ENCODE measurements at places on chromosomes 6 and 20.
A peak's percentile ranks its signal among the peaks of the same experiment; 100 is the strongest.

DNA sequence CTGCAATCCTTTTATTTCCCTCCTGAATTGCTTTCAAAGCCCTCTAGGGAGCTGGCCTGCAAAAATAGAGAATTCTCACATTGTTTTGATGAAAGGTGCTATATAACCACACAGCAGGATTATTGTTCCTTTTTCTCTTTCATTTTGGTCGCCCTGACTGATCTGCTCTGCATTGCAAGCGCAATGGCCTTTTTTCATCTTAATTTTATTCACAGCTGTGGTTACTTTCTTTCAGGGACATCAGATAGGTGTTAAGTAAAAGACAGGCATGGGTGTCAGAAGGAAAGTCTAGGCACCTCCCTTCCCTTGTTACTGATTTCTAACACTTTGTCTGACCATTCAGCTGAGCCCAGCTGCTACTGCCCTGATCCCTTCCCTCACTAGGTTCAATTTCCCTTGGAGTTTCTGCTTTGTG lies 850.5 kb upstream of the MAP3K7 start:
- DNase-seq = no peak

GRCh38 chr6:51099201-51099600 lies 280.5 kb downstream of the TFAP2B start:
- no peak for DNase-seq

GRCh38 chr20:33825340-33826269 lies 14.5 kb downstream of the CHMP4B start:
- DNase-seq = no peak

GRCh38 chr6:169656546-169657283 lies 45.1 kb downstream of the WDR27 start:
- no peak for DNase-seq

DNA sequence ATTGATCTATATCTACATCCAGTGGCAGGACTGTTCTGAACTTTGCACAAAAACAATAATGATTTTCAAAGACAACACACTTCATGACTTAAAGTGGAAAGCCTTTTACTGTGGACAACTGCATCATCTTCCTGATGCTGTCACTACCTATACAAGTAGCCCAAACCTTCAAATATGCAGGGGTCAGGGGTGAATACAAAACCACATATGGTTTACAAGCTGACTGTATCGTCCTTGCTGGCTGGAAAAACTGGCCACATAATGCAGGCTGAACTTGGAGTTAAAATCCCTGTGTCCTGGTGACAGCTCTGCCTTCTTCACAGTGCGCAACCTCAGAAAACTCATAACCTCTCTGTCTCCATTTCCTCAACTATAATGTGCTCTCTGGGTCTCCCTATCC lies 128.9 kb downstream of the GMDS start:
- DNase-seq = no peak

DNA sequence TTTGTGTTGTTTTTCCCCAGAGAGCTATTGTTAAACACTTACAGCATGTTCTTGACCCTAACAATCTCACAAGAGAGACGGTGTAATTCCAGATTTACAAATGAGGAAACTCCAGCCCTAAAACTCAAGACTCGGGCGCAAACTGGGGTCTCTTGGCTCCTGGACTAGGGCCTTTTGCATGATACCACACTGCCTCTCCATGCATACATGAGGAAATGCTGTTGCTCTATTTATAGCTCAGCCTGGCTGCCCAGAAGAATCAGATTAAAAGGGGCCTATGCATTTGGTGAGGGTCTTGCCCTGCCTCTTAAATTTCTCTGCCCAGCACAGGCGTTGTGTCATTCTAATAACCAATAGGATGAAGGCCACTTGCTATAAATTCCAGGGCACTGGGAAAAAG lies 30.5 kb upstream of the SNRPB2 start:
- DNase-seq = no peak

DNA sequence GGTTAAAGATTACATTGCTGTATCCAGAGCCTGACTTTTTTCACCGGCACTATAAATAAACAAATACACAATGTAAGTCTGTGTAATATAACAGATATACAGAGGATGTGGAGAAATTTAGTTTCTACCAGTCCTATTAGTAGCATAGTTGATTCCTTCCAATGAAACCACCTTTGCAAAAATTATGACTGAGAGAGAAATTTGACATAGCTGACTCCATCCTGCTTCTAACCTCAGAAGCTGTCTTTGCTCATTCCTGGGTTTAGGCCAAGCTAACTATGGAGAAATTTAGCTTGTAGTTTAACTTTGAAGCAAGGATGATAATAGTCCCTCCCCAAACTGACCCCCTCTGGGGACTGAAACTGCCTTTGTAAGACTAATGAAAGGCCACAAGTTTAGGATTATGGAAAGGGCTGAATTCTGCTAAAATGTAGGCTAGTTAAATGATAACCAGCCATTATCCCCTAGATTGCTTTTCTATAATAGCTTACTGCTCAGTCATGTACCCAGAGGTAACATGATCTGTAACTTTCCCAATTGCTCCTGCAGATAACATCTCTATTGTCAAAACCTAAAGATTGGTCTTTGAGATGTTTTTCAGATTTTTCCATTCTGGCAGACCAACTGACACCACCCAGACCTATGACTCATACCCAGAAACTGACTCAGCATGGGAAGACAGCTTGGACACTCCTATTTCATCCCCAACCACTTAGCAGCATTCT lies 172.8 kb upstream of the ARG1 start:
- DNase-seq = no peak

DNA sequence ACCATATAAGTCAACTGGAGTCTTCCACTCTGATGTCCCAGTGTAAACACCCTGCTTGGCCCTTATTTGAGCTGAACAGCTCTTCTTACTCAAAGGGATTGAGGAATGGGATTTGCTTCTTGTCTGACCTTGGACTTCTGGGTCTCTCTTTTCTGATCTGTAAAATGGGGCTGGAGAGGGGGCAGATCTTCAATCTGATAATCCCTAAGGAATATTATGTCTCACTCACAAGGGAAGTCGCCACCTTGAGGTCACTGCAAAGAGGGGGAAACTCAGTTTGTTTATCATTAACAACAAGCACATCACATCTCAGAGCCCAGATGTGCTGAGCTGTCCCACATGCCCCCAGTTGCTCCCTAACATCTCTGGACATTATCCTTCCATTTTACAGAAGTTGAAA lies 15.1 kb downstream of the KCNS1 start:
- DNase-seq = no peak

- DNase-seq = no peak
These were observed 53.9 kb downstream of the AKAP12 start for GRCh38 chr6:151293688-151294016.

GRCh38 chr6:4397307-4397706 lies 261.9 kb upstream of the ECI2 start:
- no peak for DNase-seq

DNA sequence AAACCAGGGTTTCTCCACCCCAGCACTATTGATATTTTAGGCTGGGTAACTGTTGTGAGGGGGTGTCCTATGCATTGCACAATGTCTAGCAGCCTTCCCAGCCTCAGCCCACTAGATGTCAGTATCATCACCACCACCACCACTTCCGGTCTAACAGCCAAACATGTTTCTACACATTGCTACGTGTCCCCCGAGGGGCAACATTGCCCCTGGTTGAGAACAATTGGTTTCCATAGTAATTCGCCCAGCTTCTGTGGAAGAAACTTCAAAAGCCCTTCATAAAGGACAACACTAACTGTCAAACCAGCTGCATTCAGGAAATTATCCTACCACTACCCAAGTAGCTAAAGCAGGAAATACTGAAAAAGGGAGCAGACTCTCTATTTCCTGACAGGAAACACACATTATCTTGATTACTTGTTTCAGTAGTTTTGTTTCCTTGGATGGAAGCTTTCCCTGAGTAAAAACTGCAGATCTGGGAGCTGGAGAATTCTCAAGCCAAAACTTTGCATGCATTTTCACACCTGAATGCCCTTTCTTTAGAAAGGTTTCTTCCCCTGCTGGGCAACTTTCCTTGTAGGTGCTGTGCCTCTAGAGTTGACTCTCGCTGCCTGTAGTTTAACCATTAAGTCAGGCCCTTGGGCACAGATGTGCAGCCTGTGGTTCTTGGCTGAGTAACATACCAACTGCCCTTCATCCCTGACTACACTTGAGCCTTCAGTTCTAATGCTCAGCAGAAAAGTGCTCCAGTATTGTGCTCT lies 23.6 kb downstream of the PKHD1 start:
- peak; percentile 37 for DNase-seq

DNA sequence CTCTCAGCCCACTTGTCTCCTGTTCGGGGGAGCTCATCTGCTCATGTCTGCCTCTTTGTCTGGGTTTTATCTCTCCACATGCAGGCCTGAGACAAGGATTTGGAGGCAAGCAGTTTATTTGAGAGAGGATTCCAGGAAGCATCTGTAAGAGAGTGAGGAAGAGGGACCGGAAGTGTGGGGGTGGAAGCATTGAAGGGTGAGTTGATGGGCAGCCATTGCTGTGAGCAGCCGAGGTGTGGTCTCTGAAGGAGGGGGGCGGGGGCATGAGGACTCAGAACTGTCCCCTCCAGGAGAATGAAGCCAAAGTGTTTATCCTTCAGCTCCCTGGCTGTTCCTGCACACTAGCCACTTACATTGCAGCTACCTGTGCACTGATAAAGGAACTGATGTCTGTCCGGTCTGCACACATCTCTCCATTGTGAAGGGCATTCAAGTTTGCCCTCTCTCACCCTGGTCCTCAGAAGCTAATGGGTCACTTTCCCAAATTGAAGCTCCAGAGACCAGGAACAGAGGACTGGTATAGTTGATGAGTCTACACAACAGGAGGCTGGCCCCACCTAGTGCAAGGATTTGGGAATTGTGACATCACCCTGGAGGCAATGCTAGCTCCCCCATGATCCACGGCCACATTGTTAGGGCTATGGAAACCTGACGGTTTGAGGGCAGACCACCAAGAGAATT lies 100.5 kb upstream of the FOXA2 start:
- DNase-seq = no peak
